ENCODE measurements at places on chromosomes 4 and X.

DNA sequence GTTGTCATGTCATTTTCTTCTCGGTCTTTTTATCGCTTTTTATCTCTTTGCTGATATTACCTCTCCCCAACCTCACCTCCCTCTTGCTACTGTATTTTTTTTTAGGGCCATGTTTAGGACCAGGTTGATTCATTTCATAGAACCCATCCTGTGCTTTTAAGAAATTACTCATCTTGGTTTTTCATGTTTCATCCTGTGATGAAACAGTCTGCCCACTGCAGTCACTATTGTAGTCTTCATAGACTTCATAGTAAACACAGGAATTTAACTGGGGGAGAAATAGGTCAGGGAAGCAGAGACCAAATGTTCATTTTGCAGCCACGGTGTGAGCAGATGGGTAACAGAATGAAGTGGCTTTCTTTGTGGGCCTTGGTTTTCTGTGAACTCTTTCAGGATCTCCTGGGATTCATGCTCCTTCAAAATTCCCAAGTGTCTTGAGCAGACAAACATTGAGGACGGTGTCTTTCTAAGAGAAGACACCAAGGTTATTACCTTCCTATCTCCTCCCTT lies 161.8 kb downstream of the NAA11 start:
- DNase-seq: no peak

DNA sequence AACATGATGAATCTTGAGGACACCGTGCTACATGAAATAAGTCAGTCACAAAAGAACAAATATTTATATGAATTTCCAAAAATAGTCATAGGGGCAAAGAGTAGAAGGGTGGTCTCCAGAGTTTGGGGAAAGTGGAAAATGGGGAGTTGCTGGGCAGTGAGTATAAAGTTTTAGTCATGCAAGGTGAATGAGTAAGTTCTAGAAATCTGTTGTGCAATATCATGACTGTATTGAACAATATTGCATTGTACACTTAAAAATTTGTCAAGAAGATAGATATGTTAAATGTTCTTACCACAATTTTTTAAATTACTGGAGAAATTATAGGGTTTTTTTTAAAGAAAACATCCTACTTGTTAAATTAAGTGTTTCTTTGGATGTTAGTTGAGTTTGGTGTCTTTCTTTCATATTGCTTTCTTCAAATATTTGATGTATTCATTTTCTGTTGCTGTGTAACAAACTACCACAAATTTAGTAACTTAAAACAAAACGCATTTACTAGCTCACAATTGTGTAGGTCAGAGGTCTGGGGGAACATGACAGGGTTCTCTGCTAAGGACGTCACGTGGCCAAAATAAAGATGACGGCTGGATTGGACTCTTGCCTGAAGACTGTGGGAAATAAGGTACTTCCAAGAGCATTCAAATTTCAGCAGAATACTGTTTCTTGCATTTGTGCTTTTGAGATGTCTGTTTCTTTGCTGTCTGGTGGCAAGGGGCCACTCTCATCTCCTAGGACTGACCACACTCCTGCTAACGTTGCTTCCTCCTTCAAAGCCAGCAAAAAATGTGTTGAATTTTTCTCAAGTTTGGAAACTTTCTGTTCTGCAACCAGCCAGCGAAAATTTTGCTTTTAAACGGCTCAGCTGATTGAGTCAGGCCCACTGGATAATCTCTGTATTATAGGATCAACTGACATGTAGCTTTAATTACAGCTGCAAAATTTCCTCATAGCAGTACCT lies 76.7 kb downstream of the CPEB2 start:
- DNase-seq: no peak

- no peak for DNase-seq
These were observed 14.1 kb upstream of the PPARGC1A start for GRCh38 chr4:23903859-23904438.

GRCh38 chr4:110106931-110107296 lies 91.5 kb downstream of the ELOVL6 start:
- no peak for DNase-seq

DNA sequence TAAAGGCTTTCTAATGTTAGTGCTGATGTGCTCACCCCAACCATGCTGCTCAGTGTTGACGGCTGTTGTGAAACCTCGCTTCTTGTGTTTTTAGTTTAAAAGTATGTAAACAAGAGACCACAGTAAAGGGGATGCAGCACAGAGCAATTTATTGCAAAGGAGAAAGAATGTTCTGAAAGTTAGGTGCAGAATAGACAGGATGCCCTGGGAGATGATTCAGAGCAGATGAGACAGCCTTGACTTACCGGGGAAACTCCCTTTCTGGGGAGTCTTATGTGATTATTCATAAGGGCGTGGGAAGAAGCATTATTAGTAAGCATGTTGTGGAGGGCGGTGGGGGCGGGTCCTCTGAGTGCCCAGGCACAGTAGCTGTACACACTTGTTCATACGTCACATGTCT lies 47.7 kb downstream of the EVC start:
- no peak for DNase-seq

GRCh38 chr4:77734928-77735327 lies 84.2 kb downstream of the CNOT6L start:
- DNase-seq: peak; percentile 15

- no peak for DNase-seq
These were observed 28.2 kb downstream of the ANKRD50 start for GRCh38 chr4:124684301-124684700.

GRCh38 chrX:110012818-110013485 lies 10.0 kb downstream of the TMEM164 start:
- no peak for DNase-seq

DNA sequence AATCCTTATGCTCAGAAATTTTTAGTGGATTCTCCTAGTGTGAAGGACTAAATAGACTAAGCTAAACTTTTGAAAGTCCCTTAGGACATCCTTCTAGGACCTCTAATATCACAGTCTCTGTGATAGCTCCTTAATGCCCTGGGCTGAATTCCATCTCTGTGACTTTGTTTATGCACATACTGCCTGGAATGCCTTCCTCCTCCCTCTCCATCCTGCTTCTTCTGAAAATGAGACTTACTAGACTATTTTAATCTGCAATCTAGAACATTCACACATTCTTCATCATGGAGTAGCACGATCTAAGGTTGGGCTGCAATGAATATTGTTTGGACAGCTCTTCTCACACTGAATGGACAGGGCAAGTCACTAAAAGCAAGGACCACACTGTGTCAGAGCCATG lies 65.0 kb upstream of the MSX1 start:
- DNase-seq: no peak

DNA sequence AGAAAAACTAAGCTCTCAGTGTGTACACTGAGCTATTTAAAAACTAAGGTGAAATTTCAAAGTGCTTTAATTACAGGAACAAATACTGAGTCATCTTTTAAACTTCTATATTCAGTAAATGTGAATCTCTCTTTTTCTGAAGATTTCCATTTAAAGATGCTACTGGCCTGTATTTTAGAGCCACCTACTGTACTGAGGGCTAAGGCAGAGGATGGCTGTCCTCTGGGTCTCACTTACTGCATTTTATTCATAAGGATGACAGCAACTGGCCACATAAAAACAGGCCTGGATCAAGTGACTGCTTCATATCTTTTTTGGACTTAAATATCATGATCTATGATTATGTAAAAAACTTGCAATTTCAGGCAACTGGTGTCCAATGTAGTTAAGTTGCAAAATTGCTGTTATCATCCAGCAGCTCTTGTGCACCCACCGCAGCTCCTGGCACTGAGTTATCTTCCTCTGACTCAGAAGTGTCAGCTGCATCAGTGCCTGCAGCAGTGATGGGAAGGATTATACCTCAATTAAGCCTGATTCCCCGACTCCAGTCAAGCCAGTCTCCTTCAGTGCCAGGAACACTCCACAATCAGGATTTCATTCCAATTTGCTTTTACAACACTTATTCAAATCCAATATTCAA lies 1073.7 kb downstream of the PDHA2 start:
- DNase-seq: no peak

GRCh38 chr4:92733231-92733630 lies 429.5 kb downstream of the GRID2 start:
- DNase-seq: no peak

DNA sequence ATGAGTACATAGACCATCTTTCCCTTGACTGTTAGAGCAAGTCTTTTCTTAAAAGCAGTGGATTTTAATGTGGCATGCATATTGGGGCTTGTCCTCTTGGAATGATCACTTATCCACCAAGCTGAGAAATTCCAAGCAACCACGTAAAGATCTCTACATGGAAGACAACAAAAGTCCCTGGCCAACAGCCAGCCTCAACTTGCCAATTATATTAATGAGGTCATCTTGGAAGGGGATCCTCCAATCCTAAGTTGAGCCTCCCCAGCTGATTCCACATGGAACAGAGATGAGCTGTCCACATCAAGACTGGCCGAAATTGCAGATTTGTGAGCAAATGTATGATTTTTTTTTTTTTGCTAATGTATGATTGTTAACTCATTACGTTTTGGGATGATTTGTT lies 20.6 kb upstream of the FTHL17 start:
- no peak for DNase-seq

DNA sequence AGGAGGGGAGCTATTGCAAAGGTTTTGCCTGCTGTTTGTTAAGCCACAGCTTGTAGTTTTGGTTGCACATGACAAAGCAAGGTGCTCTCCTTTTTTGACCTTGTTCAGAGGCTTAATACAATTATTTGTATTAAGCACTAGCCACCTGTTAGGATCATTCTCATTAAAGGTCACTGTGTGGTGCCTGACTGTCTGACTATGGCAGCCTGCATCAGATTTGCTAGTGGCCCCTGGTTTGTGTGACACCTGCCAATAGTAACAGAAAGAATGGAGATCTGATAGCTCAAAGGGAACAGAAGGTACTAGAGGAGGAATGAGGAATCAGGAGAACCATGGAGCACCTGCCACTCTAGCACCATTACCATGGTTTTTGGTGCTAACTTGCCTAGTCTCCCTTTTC lies 102.5 kb downstream of the POLA1 start:
- DNase-seq: no peak

GRCh38 chrX:132956421-132957210 lies 1.8 kb downstream of the HS6ST2 start:
- no peak for DNase-seq

DNA sequence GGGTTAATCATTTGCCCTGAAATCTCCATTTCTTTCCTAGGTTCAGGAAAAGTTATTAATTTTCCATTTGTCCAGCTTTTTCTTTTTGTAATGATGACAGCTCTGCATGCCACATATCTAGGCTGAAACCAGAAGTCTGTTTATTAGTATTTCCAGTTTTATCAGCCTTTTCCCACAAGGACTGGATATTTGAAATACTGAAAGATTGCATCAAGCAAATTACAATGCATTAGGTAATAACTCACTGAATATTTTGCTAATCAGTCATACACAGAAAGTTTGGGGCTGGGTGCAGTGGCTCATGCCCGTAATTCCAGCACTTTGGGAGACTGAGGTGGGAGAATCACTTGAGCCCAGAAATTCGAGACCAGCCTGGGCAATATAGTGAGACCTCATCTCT lies 21.5 kb downstream of the SLC9A7 start:
- no peak for DNase-seq

- no peak for DNase-seq
These were observed 6.3 kb upstream of the SGMS2 start for GRCh38 chr4:107818301-107818910.

DNA sequence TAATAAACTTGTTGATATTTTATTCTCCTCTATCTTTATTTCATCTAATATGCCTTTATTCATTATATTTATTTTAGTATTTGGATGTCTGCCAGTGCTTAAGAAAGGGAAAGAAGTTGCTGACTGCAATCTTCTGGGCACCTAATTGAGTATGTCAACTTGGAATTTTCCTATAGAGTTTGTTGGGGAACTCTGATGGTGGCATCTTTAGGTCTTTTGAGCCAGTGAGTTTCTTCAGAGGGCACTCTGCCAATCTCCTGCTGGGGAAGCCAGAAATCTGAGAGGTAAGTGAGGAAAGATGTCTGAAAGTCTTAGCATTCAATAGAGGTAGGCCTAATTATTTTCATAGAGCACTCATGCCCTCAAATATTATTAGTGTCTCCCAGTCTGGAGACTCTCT lies 475.0 kb downstream of the GABRG1 start:
- no peak for DNase-seq

GRCh38 chrX:13396924-13397323 lies 77.1 kb upstream of the ATXN3L start:
- no peak for DNase-seq

- no peak for DNase-seq
These were observed 71.6 kb upstream of the DHX15 start for GRCh38 chr4:24655971-24656370.

- no peak for DNase-seq
These were observed 52.6 kb downstream of the SULT1B1 start for GRCh38 chr4:69707807-69708206.

DNA sequence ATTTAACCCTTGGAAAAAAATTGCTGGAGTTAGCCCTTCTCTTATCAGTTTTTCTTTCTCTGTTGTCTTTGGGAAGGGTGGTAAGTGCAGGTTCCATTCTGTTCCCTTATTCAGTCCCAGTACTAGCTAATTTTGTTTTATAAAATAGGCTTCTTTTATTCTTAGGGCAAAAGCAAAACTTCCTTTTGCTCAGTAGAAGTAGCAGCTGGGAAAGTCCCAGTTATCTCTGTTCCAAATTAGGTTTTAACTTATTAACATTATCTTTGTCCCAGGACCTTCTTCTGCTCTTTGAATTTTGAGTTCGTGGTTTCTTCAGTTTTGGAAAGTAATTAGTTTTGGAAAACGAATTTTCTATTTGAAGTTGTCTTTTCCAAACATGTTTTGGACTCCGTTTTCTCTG lies 61.1 kb downstream of the BANK1 start:
- no peak for DNase-seq

DNA sequence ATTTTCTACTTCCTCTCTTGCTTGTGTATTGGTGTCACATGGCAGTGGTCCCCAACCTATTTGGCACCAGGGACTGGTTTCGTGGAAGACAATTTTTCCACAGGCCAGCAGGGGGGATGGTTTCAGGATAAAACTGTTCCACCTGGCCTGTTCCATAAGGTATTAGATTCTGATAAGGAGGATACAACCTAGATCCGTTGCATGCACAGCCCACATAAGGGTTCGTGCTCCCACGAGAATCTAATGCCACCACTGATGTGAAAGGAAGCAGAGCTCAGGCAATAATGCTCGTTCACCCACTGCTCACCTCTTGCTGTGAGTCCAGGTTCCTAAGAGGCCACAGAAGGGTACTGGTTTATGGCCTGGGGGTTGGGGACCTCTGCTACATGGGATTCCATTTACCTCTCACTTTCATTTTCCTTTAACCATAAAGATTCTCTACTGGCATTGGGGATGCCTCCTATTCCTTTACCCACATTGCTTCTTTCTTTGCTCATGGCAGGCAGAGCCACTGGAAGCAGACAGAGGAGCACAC lies 38.1 kb downstream of the SEC31A start:
- no peak for DNase-seq

DNA sequence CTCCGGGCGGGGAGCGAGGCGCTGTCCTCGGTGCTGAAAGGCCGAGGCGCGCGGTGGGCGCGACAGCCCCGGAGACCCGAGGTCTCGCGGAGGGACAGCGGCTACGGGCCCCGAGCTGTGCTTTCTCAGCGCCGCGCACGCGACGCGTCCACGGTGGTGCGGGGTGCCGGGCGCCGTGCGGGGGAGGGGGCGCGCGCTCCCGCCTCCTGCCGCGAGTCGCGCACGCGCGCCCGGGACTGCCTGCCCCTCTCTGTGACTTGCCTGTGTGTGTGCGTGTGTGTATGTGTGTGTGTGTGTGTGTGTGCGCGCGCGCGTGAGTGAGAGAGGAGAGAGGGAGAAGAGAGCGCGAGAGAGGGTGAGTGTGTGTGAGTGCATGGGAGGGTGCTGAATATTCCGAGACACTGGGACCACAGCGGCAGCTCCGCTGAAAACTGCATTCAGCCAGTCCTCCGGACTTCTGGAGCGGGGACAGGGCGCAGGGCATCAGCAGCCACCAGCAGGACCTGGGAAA lies at the start of gene GRIA2:
TSS of gene GRIA2 (plus strand) at position 358 of the 511 bp plus-strand sequence. CDS start 315 bp downstream, outside the sequence.
- DNase-seq: no peak

- DNase-seq: no peak
These were observed 6.6 kb downstream of the TIMM17B start for GRCh38 chrX:48890934-48891401.

All from germinal center (tissue), 1 donor.